ENCODE measurements at places on chromosomes 16 and 17.
A peak's percentile ranks its signal among the peaks of the same experiment; 100 is the strongest.

DNA sequence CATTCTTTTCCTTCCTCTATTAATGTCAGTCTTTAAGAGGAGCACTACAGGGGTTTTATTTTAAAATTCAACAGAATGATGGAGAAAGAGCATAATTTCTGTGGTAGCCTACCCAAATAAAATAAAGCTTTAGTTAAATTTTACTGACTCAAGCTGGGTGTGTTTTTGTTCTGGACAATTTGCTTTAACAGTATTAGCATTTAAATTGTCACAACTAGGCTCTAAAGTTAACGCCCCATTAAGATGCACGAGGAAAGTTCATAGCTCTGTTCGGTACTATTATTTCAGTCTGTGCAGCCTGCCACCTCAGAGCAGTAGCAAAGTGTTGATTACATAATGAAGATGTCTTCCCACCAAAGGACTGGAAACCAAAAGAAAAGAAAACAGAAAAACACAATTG is 52.0 kb downstream of the CDK12 start:
- no peak for DNase-seq

- no peak for DNase-seq
Observed at GRCh38 chr17:50916708-50917417, 50.7 kb upstream of the TOB1 start.

GRCh38 chr16:79372503-79373184 is 227.9 kb downstream of the MAF start:
- DNase-seq, result no peak

GRCh38 chr17:7249830-7250229 is 1.7 kb downstream of the CTDNEP1 start:
- DNase-seq, result no peak

DNA sequence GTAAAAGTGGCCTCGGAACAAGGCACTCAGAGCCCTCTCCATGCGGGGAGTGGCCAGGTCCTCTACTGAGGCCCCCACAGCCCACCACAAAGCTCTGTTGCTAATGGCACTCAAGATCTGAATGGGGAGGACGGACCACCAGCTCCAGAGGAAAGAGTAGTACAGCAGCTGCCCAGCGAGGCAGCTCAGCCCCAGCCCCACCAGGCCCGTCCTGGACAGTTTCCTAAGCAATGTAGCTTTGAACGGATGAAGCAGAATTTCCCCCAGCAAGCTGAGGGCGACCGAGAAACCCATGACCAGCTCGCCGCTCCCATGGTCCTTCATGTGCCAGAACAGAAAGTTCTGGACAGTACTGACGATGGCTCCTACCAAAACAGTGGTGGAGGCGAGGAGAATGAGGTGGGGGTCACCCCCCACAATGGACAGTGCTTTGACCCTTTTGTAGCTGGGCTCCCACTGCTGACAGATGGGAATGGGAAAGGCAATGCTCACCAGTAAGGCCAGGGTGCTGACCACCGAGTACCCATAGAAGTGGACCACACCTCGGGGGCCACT is 1.5 kb downstream of the MFSD6L start:
- no peak for DNase-seq

GRCh38 chr16:71930013-71930563 is 34.8 kb downstream of the IST1 start:
- no peak for DNase-seq

GRCh38 chr16:3173892-3174617 is 13.9 kb upstream of the OR1F1 start:
- DNase-seq, result no peak

DNA sequence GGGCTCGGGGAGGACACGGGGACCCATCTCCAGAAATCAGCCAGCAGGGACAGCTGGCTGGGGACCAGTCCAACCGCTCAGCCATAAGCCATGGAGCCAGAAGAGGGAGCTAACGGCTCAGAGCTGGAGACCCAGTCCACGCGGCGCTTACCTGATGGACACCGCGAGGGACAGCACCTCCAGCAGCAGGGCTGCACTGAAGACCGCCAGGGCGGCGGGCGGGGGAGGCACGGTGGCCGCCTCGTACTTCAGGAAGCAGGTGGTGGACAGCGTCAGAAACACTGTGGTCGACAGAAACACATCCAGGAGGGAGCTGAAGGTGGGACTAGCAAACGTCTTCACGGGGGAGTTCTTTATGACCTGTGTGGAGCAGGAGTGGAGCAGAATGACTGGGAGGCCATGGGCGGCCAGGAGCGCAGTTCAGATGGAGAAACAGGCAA is 102.6 kb upstream of the CREBBP start:
- DNase-seq, result peak; percentile 59

- DNase-seq, result peak; percentile 54
Observed at GRCh38 chr16:1333149-1333812, at the start of gene BAIAP3. Gene BAIAP3, plus strand, starts transcription at chr16:1333645. Its CDS starts 4,905 bp downstream, at chr16:1338550.

GRCh38 chr16:74462361-74462760 is 41.1 kb upstream of the CLEC18B start:
- no peak for DNase-seq

DNA sequence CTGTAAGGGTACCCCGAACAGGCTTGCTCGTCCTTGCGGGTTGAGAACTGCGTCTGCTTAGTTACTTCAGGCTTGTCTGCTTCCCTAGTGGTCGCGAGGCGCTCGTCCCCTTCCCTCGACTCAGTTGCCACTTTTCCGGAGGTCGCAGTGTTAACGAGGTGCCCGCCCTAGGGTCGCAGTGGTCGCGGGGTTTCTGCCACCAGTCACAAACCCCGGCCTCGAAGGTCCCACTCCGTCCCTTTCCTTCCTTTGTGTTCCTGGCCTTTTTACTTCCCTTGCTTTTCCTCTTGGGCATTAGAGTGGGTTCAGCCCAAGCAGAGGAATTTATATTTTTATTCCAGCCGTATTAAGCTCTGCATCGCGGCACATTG is 299 bp downstream of the NUP85 start:
- no peak for DNase-seq

DNA sequence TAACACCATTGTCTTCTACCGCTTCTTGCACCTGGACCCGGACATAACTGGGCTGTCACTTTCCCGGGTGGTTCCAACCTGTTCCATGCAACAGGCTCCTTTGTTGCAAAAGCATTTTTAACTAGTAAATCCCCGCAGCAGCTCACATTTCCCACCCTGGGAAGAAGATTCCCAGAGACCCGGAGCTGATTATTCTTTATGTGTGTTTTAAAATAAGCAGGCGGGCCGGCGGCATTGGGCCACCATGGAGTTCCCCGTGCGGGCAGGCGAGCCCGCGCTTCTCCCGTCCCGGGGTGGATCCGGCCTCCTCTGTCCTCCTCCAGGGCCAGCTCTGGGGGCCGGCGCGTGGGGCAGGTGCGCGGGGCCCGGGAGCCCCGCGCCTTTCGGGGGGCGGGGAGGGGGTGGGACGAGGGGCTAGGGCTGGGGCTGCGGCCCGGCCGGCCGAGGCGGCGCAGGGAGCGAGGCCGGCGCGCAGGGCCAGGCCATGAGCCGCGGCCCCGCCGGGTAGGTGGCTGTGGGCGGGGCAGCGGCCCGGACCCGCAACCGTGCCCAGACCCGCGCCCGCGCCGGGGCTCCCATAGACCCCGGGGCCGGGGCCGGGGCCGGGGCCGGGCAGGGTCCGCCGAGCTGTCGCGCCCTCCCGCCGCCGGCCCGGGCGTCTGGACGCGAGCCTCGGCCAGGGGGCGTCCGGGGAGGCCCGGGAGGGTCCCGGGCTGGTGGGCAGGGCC is 1.7 kb downstream of the CRAMP1 start:
- DNase-seq, result peak; percentile 9

DNA sequence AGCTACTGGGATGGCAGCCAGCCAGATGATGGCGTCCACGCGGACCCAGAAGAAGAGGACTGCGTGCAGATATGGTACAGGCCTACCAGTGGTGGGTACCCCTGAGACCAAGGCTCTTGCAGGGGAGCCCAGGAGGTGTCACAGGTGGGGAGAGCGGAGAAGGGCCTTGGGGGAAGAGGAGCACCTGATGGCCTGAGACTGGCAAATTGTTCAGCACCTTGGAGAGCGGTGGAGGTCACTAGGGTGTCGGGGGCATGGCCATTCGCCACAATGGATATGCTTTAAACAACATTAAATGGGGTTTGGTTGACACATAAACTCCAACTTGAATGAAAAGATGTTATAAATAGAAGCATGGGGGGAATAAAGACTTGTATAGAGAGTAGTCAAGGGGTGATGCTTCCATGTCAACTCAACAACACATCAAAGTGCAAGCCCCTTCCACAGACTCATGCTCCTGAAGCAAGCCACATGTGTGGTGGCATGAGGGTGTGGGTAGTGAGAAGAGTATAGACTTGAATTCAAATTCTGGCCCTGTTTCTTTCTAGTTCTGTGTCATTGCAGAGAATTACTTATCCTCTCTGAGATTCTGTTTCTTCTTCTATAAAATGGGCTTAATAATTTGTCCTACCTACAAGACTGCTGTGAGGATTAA is 22.2 kb downstream of the CLEC19A start:
- no peak for DNase-seq

DNA sequence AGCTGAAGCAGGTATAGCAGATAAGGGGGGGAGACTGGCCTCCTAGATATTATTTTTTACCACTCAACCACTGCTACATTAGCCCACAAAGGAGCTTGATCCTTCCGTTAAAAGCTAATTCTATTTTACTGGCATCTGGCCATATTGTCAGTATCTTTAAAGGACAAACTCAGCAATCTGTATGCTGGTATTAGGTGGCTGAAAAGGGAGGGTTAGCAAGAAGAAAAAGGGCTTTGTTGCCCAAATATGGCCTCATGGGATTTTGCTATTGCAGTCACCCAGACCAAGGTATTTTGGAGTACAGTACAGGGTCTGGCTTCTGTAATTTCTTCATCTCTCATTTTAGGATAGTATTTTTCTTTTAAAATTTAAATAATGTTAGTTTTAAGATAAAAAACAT is 14.4 kb downstream of the RFWD3 start:
- DNase-seq, result no peak

DNA sequence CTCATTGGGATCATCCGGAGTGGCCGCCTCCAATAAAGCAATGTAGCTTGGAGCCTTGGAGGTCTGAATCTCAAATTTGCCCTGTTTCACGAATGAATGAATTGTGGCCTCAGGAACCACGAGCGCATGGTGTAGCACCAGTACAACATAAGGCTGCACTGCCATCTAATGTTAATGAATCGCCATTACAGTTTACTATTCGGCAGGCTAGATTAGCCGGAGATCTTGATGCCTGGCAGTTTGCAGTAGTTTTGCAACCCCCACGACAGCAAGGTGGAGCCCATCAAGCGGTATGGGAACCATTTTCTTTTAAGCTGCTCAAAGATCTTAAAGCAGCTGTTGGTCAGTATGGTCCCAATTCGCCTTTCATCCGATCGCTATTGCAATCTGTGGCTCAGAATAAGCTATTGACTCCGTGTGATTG is 18.8 kb downstream of the ALOX15B start:
- peak; percentile 66 for DNase-seq

- no peak for DNase-seq
Observed at GRCh38 chr16:11828696-11829095, 22.6 kb downstream of the RSL1D1 start.

DNA sequence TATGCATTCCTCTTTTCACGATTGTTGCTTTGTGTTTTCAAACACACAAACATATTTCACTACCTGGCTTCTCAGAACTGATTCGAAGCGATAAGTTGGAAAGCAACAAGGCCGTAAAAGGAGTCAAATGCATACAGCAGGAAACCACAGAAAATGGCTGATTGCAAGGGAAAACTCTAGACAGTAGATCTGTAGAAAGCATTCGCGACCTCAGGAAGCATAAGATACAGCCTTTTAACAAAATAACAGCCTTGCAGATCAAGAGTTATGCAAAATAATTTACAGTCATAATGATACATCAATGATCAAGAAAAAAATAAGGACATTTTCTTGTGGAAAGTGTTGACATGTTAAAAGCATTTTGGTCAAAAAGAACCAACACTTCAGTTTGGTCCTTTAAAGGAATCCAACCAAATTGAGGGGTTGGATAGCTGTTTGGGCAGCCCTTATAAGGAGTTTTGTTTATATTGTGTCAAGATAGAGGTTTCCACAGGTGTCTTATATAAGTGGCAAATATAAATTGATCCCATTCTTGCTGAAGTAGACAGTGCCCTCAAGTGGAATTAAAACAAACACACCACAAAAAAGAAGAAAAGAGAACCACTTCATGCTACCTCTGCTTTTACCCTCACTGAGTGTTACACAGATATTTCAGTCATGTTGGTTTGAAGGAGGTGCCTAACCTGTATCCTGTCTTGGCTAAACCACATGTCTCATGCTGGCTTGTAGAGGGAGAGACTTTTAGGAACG is 5.5 kb downstream of the CYLD start:
- DNase-seq, result peak; percentile 72

DNA sequence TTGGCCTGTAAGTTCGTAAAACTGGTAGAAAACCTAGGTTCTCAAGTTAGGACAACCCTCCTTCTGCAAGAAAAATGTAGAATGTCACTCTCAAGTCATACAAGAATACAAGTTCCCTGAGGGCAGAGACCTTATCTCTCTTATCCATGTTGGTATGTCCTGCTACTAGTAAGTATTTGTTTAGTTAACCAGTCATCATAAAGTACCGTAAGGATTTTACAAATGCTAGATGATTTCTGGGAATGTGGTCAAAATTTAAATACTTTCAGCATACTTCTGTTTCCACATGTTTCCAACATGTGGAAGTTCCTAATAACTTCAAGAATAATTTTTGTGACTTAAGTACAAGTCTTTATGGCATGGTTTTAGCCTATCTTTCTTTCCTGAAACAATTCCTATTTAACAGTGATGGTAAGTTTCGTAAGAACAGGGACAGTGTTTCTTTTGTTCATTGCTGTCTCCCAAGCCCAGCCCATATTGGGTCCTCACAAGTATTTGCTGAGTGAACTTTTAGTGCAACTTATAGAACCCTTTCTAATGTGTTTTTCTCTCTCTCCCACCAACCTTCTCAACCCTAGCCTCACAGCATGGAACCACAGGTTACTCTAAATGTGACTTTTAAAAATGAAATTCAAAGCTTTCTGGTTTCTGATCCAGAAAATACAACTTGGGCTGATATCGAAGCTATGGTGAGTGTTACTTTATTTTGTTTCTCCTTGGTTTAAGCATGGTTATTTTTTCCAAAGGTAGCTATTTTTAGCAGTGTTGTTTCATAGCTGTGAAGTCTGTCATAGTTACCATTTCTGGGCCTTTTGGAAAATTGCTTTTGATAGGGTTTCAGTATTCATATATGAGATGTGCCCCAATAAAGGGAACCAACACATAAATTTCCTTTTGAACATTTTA is 4.5 kb downstream of the NBR1 start:
- DNase-seq, result no peak

DNA sequence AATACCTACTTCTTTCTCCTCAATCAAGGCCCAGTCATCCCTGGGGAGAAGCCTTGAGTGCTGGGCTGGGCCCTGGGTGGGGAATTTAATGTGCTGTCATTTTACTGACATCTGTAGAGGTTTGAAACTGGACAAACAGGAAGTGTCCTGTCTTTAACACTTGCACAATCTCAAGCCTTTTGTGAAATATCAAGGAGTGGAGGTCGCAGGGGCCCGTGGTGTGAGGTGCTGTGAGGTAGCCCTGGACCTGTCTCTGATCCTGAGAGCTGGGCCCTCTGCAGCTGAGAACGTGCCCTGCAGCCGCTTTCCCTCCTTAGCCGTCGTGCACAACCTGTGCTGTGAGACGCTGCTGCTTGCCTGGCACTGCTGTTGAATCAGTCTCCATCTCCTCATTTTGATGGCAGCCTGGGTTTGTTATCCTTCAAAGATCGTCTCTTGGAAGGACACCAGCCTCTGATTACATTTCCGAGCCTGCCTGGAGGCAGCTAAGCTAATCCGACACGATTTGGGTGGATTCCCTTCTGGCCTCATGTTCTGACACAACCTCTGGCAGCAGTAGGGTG is 29.9 kb downstream of the SMARCE1 start:
- DNase-seq, result no peak

Measured in CD8-positive, alpha-beta memory T cell (primary cell).